ENCODE measurements at places on chromosomes 2 and 18.

- DNase-seq = peak; percentile 3
Measured at GRCh38 chr2:189142893-189143759, 36.4 kb downstream of the COL5A2 start.

GRCh38 chr2:136168720-136169119 lies 50.8 kb upstream of the CXCR4 start:
- no peak for DNase-seq

DNA sequence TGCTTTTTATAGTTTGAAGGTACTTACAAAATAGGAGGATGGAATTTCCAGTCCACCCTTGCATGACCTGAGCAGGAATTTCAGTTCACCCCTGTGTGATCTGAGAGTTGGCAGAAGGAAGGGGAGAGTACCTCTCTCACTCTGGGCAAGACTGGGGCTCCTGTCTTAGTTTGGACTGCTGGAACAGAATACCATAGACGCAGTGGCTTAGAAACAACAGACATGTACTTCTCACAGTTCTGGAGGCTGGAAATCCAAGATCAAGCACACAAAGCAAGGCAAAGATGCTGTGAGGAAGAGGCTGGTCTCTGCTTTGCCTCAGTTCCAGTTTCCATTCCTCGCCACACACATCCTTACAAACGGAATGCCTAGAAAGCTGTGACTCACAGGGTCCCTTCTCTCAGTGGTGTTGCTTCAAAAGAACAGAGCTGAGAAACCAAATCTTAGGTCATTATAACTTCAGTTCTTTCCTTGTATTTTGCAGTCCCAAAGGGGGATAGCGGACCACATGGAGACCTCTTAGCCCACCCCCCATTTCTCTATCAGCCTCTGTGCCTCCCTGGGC lies 108.8 kb upstream of the HAAO start:
- no peak for DNase-seq

DNA sequence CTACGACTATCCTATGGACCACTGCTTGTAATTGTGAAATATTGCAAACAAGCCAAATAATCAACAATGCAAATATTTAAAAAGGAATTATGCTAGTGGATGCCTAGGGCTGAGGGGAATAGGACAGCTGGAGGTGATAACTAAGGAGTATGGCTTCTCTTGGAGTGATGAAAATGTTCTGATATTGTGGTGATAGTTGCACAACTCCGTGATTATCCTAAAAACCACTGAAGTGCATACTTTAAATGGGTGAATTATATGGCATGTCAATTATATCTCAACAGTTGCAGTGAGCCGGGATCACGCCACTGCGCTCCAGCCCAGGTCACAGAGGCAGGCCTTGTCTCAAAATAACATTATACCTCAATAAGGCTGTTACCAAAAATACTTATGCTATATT lies 125.1 kb upstream of the SH3BP4 start:
- no peak for DNase-seq

DNA sequence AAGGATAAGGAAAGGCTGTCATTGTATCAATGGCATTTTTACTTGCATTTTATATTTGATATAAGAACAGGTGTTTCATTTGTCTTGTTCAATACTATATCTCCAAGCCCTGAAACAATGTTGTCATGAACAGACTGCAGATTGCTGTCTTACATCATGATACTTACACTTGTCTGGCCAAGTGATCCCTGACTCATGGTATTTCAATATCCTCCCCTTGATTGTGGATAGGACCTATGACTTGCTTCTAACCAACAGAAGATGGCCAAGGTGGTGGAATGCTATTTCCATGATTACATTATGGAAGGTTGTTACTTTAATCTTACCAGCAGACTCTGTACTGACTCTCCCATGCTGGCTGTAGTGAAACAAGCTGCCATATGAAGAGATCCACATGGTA lies 471.1 kb downstream of the CCDC85A start:
- DNase-seq = no peak

GRCh38 chr2:200699310-200699709 lies 112.4 kb upstream of the BZW1 start:
- no peak for DNase-seq

GRCh38 chr2:189409131-189409530 lies 32.1 kb upstream of the WDR75 start:
- DNase-seq = no peak

DNA sequence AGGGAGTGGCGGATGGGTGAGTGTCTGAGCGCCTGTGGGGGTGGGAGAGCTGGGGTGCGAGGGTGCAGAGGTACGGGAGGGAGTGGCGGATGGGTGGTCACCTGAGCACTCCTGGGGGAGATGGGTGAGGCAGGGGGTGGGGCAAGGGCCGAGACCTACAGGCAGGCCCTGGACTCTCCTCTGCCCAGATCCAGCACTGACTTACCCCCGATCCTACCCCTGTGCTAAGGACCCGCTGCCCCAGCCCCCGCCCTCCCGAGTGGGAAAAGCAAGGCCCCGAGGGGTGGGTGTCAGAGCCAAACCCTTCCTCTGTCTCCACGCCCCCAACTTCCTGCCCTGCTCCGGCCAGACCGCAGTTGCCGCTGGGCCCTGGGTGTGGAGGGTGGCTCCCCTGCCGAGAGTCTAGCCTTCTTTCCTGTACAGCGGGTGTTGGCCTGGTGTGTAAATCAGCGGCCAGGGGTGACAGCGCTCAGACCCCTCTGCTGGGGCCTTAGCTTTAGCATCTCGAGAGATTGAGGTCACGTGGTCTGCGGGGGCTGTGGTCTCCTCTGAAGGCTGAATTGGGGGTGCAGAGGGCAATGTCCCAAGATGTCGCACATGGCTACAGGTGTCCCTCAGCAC lies 12.5 kb downstream of the BOK start:
- no peak for DNase-seq

- no peak for DNase-seq
Measured at GRCh38 chr18:48751727-48752468, 198.9 kb downstream of the SMAD7 start.

- no peak for DNase-seq
Measured at GRCh38 chr2:25418944-25419677, 77.4 kb upstream of the DNMT3A start.

DNA sequence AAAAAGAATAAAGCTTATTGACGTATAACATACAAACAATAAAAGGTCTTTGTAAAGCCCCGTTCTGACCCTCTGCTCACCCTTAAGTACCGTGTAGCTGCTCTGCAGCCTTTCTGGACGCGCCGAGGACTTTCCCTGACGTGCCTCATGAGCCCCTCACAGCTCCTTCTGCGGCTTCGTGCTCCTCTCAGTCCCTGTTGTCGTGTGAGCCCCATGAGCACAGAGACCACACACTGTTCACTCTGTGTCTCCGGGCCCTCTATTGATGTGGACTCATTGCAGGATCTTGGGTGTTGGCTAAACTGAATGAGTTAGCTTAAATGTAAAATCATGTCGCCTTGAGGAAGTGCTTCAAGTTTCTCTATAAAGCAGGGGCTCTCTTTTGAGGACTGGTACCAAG lies 43.6 kb upstream of the INHBB start:
- no peak for DNase-seq

DNA sequence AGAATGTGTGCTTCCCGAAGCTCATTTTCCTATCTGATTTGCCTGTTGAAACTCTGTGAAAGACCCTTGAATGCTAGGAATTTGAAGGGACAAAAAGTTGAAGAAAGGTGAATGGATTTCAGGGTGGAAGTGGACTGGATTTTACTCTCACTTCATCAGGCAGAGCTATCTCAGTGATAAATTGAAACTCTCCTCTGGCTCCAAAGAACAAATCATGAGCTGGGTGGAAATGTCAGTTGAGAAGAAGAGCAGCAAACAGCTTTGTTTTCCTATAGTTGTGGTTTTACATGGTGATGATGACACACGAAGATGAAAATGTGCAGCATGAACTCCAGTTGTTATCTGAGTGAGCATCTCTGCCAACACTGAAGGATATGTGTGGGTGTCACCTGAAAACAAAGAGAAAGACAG lies 34.4 kb downstream of the CD28 start:
- peak; percentile 23 for DNase-seq

- DNase-seq = peak; percentile 71
Measured at GRCh38 chr2:84939426-84940087, 31.4 kb upstream of the KCMF1 start.

DNA sequence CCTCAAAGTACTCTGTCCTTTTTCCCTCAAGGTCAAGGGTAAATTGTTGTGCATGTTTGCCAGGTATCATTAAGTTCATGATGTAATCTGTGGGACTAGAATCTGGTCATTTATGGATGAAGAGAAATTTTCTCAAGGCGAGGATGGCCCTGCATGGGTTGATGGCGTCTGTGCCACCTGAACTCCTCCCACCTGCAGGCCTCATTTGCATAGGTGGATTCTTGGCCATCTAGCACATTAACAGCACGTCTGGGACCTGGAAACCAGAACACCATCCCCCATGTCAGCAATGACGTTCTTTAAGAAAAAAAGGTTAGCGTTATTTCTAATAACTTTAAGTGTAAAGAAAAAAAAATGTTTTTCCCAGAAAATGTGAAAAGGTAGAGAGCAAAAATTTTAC lies 145.8 kb downstream of the ESCO1 start:
- no peak for DNase-seq
